ENCODE measurements at places on chromosomes 4 and X.

GRCh38 chr4:74223098-74223497, 65.2 kb downstream of the MTHFD2L start:
- DNase-seq = no peak

- no peak for DNase-seq
Measured at GRCh38 chr4:113973345-113973744, 6.1 kb downstream of the ARSJ start.

DNA sequence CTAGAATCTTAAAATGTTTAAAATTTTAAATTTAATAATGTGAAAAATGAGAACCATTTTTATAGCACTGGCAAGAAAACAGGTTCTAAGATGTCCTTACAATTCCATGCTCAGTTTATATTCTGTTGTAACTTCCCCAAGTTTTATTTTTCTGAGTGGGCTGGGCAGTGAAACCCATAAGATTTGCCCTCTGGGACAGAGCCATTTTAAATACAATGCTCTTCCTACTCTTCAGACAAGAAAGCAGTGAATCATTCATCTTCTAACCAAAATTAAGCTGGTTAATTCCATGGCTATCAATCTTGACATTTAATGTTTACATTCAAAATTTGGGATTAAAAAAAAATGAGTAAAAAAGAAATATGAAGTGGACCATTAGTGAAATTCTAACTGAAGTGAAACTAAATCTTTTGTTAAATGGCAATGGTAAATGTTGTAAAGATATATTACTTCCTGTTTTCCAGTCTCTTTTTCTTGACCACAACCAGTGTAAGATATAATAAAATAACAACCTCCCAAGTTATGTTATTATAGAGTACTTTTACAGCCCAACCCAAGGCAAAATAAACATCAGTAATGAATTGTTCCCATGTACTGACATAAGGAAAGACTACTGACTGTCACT, 37.2 kb upstream of the PTPN13 start:
- DNase-seq = no peak

GRCh38 chr4:157779081-157779480, 393.7 kb downstream of the GASK1B start:
- DNase-seq = no peak

DNA sequence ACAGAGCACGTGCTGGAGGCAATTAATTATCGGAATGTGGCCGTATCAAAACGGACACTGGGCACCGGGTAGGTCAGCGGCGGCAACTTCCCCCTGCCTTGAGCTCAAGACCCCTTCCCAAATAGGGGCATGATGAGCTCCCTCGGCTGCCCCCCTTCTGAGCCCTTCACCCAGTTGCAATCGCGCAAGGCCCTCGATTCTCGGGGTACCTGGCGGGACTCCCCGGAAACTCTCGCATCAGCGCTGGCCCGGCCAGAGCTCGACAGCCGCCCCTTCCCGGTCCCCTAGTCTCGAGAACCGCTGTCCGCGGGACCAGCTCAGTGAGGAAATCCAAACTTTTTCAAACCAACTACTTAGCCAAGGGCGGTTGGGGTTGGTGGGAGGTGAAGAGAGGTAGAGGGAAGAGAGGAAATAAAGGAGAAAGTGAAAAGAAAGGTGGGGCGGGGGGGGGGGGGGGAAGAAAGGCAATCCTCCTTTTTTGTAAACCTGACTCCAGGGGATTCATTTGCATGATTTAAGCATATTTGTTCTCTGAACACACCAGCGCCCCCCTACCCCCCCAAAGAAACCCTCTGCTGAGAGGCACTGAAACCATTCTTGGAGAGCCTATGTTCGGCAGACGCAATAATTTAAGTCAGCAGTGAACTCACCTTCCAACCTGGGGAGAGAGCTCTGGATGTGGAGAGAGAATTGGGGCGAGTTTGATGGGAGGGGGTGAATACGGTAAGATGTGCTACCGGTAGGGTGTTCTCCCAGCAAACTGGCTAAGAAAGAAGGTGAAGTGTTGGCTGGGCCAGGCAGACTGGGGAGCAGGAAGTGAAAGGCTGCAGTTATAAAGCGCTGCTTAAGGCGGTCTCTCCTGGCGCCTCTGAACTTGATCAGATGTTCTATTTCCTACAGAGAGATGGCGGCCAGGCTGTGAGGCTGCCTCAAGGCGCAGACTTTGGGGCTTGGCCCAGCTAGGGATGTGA, 2.0 kb upstream of the ZIC3 start:
- no peak for DNase-seq

DNA sequence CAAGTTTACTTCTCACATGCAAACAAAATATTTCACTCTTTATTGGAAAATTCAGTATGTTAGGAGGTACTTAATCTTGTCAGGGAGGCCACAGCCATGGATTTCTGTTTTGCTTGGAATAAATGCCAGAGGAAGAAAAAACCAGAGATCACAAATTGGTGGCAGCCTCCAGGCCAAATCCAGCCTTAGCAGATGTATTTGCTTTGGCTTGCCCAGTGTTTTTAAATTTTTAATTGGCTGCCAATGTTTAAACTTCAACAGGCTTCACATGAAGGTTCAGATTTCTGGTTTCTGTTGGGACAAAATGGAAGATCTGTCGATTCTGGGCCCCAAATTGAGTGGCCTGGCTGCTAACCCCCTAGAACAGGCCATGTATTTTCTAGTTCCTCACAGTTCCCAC, 19.2 kb downstream of the YY2 start:
- DNase-seq = no peak

- DNase-seq = no peak
Measured at GRCh38 chrX:46636223-46636622, 62.7 kb downstream of the CHST7 start.

GRCh38 chr4:107744532-107744931, 24.5 kb upstream of the PAPSS1 start:
- DNase-seq = no peak

GRCh38 chr4:60605646-60606354, 594.3 kb upstream of the ADGRL3 start:
- no peak for DNase-seq

- DNase-seq = no peak
Measured at GRCh38 chr4:160044693-160045092, 941.8 kb downstream of the RAPGEF2 start.

- DNase-seq = no peak
Measured at GRCh38 chr4:110247591-110247990, 49.2 kb upstream of the ELOVL6 start.

All from globus pallidus (tissue), 1 donor.